Mesangial cell (primary cell): ENCODE measurements at places on chromosomes 12 and 14. TPM values are rescaled to one million over a fixed set of nuclear protein-coding genes. Genes with fewer than 3 reads are reported as not detected.

Gene KCNMB4
- total RNA-seq: 0.65 and 1.9 TPM in 2 replicates

Gene TDRD9
- total RNA-seq: 0.33 and 0.76 TPM in 2 replicates

Gene PTPRQ
- total RNA-seq: 0.25 TPM in 1 of 2 replicates, not detected in the other

Gene NTN4
- 38.9 and 74.5 TPM in 2 replicates for total RNA-seq

Gene PRB2
- total RNA-seq: not detected in 2 replicates

Gene KRT1
- not detected in 2 replicates for total RNA-seq

Gene PMCH
- total RNA-seq: not detected in 2 replicates

Gene ARG2
- total RNA-seq: 1.5 and 16.1 TPM in 2 replicates

Gene CPNE6
- total RNA-seq: not detected in 2 replicates

Gene CARMIL3
- total RNA-seq: under 0.01 and 0.38 TPM in 2 replicates

Gene ACOT6
- total RNA-seq: not detected in 2 replicates

Gene FLRT2
- total RNA-seq: 2.6 and 8.1 TPM in 2 replicates

Gene PFDN5
- 240 and 333 TPM in 2 replicates for total RNA-seq

Gene CLMN
- 3.4 and 5.3 TPM in 2 replicates for total RNA-seq
